SK-N-MC (cell line): ENCODE measurements at places on chromosomes 4 and X.
A peak's percentile ranks its signal among the peaks of the same experiment; 100 is the strongest.

DNA sequence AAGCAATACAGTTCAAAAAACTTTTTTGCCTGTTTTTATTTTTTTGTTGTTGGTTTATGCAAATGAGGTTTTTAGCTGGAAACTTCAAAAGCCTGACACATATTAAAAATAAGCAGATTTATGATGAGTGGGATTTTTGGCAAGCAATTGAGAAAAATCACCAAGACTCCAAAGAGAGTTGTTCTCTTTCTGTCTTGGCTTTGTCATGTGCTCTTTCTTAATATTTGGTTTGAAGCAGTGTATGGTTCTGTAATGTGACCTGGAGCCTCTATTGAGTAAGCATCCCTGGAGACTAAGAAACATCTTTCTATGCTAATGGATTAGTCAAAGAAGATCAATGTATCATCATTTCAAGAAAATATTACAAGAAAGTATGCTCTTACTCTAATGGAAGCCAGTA, 11.7 kb downstream of the TRIM2 start:
- no peak for DNase-seq

- DNase-seq = no peak
Observed at GRCh38 chr4:101217353-101218031, 129.8 kb downstream of the PPP3CA start.

DNA sequence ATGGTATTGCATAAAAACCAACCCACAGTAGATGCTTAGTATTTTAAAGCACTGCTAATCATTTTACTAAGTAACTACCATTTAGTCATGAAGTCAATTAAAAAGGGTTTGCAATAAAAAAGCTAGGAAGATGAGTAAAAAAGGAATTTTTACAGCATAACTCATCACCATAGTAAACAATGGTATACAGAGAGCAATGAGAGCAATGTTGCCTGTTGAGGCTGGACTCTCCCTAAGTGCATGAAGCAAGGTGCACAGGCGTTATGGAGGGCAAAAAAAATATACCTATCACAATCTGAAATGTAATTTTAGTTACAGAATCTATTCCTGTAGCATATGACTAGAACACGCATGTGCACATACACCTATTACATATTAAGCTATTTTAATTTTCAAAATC, 129.6 kb upstream of the BMP3 start:
- no peak for DNase-seq

DNA sequence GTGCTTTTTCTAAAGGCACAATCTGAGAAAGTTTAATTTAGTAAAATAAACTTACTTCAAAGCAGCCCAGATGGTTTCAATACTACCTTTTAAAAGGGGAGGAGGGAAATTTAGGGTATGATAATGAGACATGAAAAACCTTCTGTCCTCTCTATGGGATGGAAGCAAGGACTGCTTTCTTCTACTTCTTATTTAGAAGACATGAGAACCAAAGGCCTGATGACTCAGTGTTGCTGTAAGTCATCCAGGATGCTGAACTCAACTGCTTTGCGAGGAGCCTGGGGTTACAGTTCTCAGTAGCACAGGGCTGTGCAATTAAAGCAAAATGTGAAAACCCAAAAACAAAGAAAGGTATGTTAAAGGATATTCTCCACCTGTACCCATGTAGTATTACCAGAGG, 140.8 kb upstream of the EDNRA start:
- no peak for DNase-seq

- no peak for DNase-seq
Observed at GRCh38 chrX:104864296-104864695, 298.3 kb downstream of the IL1RAPL2 start.

DNA sequence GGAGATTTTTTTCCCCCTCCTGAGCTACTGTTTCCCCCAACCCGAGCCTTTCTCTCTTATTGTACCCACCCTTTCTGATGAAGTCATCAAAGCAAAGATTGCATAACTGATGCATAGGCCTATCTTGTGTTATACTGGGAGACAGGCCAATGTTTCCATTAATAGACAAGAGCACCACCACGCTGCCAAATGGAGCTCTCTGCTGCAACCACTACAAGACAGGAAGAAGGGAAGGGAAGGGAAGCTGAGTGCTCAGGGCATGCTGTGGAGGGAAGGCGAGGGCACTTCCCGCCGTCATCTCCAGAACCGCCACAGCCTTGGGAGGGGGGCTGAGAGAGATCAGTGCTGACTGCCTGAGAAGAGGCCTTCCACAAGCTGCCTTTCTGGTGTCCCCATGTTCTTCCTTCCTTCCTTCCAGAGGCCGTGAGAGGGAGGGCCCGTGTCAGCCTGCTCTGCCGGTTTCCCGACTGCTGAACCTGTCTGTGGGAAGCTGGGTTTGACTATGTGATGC, 75.0 kb downstream of the MGST2 start:
- no peak for DNase-seq

- DNase-seq = no peak
Observed at GRCh38 chr4:142045996-142046395, 409.6 kb downstream of the IL15 start.

- no peak for DNase-seq
Observed at GRCh38 chr4:79613269-79613935, 205.4 kb upstream of the GK2 start.

- DNase-seq = no peak
Observed at GRCh38 chr4:90515191-90515590, 388.0 kb downstream of the CCSER1 start.

GRCh38 chr4:25896776-25897539, 17.1 kb upstream of the SMIM20 start:
- no peak for DNase-seq

DNA sequence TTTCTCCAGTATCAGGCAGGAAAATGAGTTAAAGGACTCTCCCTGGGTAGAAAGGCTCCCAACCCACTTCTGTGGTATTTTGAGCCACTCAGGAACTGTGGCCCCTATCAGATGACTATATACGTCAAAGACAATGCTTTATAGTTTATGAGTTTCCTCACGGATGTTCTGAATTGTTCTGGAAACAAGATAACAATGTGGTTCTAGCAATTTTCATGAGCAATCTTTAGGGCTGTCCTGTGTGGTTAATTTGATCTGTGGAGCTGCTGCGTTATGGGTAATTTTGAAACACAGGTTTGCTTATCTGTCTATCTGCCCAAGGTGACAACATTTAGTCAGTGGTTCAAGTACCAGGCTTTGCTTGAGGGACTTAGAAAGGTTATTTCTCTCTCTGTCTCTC, 46.7 kb upstream of the IL2 start:
- no peak for DNase-seq

- DNase-seq = no peak
Observed at GRCh38 chr4:144910723-144911122, 187.3 kb downstream of the ANAPC10 start.

GRCh38 chr4:110296892-110297291, 98.5 kb upstream of the ELOVL6 start:
- no peak for DNase-seq

DNA sequence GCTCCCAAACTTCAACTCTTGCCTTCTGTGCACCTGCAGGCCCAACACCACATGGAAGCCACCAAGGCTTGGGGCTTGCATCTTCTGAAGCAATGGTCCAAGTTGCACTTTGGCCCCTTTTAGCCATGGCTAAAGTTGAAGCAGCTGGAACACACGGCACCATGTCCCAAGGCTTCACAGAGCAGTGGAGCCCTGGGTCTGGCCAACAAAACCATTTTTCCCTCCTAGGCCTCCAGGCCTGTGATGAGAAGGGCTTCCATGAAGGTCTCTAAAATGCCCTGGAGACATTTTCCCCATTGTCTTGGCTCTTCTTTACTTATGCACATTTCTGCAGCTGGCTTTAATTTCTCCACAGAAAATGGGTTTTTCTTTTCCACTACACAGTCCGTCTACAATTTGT, 61.3 kb upstream of the CYSLTR1 start:
- DNase-seq = no peak

- DNase-seq = no peak
Observed at GRCh38 chr4:18252052-18252451, 230.5 kb upstream of the LCORL start.

DNA sequence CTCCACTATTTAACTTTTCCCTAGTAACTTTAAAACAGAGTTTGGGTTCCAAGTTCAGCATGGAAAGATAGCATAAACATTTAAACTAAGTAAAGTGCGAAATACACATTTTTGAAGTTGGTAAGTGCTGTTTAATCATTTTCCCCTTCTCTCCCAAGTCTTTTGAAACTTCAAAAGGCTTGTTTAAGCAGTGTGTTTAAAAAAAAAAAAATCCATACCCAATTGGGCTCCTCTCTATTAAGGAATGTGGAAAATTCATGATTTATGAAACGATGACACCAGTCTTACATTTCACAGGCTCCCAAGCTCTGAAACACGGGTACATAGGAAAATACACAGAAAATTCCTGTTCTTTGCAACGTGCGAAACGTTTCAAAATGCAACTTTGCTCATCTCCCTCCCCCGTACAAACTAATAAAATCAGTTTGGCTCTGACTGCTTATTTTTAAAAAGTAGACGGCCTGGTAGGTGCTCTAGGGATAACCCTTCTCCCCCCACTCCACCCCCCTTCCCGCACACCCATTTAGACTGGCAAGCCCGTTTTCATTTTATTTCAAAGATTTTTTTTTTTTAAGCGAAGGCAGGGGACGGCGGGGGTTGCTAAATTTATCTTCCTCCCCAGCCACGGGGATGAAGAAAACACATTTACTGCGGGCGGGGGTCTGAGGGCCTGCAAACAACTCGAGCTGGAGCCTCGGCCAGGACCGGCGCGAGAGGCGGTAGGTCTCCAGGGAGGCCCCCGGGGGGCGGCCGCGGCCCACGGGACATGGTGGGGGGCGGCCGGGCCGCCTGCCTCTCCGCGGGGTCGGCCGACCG, 786 bp upstream of the ZFX start:
- peak; percentile 66 for DNase-seq

DNA sequence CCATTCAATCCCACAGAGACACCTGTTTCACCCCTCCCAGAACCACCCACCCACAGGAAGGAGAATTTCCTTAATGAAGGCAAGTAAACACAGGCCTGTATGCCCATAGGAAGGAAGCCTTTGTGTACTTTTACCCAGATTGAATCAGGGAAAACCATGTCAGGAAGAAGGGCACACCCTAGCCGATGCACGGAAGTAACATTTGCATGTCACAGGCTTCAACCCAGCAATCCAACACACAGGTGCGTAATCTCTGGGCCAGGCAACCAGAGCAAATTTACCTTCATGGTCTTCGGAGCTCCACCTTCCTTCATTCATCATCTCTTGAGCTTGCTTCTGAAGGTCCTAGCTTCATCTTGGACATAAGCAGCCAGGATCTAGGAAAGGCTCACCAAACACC, 206.3 kb downstream of the SHROOM3 start:
- DNase-seq = no peak

DNA sequence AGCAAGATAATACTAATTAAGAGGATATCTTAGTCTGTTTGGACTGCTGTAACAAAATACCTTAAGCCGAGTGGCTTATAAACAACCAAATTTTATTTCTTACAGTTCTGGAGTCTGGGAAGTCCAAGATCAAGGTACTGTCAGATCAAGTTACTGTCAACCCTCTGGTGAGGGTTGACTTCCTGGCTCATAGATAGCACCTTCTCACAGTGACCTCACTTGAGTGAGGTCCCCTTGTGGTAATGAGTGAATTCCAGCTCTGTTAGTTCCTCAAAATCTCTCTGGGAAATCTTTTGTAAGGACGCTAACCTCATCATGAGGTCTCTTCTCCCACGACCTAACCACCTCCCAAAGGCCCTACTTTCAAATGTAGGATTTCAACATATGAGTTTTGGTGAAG, 36.9 kb upstream of the ADGRA3 start:
- DNase-seq = no peak

- no peak for DNase-seq
Observed at GRCh38 chr4:77248805-77249204, 91.8 kb downstream of the CCNG2 start.

GRCh38 chr4:15891312-15891711, 47.2 kb downstream of the FGFBP1 start:
- DNase-seq = peak; percentile 10

GRCh38 chr4:24188459-24188858, 298.6 kb upstream of the PPARGC1A start:
- DNase-seq = no peak
